ENCODE measurements at places on chromosomes 5 and 9.

DNA sequence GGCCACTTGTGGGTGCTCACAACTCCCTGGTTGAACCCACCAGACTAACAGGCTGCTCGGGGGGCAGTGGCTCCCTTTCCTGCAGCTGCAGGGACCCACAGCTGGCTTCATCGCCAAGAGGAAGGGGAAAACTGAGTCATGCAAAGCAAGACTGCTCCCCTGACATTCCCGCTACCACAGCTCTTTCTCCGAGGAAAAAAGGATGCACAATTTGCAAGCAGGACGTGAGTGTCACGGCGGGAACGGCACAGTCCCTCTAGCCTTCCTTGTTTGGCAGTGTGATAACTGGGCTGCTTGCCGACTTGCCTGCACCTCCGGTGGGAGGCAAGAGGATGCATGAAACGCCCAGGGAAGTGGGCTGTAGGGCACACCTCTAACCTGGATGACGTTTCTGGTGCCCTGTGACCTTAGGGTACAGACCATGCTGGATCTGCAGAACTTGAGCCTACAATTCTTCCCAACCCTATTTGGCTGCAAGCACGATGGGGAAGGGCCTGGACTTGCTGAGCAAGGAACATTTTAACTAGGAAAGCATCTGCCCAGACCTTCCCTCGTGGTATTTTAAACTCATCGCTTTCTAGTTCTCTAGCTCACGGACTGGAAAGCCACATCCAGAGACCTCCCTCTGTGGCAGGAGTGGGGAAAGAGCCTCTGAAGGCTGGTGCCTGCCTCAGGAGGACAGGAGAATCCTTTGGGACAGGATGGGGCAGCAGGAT is 7.8 kb downstream of the SH3PXD2B start:
- peak; percentile 85 for DNase-seq

DNA sequence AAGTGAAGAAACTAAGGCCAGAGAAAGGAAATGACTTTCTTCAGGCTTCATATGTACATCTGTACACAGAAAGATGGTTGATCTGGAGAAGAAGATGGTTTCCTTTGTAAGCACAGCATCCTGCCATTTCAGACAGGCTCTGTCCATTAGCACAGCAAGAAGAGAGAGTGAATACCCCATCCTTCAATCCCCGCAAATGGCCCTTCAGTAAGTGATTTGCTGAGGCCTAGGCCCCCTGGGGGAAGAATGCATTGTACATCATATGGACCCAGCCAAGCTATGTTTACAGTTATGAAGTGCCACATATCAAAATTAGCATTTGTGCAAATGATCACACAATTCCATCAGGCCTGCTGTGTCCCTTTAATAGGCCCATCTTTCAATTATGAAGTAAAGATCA is 657.4 kb downstream of the BRINP1 start:
- DNase-seq = no peak

DNA sequence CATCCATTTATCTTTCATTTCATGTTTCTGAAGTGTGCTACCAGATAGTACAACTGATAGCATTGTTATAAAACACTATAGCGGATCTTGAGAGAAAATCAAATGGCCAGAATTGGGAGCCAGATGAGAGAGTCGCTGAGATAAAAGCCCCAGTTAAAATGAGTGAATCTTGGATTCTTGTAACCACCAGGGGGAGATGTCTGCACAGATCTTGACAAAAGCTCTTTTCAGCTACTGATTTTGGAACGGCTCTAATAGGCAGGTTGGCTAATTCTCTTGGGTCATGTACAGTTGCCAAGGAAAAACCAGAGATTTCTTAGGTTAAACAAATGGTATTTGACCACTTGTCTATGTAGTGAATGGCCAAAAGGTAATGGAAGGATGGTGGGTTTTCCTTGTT is 21.7 kb downstream of the F2RL2 start:
- DNase-seq = no peak

- no peak for DNase-seq
Observed at GRCh38 chr9:130739081-130739480, 45.5 kb downstream of the EXOSC2 start.

GRCh38 chr9:72614067-72614466 is 92.7 kb downstream of the TMC1 start:
- DNase-seq = no peak

- peak; percentile 37 for DNase-seq
Observed at GRCh38 chr5:133469846-133470245, 142.5 kb downstream of the FSTL4 start.

- no peak for DNase-seq
Observed at GRCh38 chr5:25489834-25490538, 845.2 kb upstream of the CDH10 start.

- no peak for DNase-seq
Observed at GRCh38 chr5:137146402-137146890, 352.7 kb downstream of the SPOCK1 start.

DNA sequence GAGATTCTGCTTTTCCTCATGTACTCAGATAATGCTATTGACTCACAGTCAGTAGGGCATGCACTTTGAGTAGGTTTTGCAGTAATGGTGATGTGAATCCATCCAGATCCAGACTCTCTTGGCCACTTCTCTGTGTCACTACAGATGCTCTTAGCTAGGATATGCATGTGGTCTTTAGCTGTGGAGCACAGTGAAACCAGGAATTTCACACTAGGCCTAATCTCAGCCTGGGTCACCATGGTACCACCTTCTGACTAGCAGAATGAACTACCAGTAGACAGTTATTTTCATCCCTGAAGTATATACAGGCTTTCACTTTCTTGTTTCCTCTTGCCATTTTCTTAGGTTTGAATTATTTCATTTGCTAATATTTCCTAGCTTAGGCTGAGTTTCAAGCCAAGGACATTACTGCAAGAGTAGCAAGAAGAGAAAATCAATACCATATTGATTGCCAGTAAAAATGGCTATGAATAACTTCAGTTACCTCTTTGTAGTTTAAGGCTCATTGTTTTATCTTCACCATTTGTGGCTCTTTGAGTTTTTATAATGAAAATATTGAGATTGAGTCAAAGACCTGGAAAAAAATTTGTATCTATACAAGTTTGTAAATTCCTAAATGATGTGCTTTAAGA is 28.4 kb upstream of the CSNK1G3 start:
- no peak for DNase-seq

DNA sequence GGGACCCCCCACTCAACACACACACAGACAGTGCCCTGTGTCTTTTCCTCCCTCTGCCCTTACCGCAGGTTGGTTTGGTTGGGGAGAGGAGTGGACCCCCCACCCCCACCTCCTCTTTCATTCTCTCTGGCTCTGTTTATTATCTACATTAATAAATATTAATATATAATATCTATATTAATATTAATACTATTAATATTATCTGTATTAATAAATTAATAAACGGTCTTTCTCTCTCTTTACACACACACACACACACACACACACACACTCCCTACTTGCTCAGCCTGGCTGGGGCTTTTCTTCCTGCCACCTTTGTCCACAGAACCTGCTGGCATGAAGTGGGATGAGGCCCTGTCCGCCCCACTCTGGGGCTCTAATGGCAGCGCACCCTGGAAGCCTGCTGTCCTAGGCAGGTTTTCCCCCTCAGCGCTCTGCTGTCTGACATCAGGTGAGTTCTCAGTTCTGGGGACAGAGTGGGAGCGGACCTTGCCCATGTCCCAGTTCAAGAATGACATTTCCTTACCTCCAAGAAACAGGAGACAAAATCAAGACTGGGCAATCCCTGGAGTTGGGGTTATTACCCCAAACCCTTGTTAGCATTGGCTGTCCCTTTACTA is 10.5 kb upstream of the SMIM32 start:
- DNase-seq = peak; percentile 81

GRCh38 chr5:64144425-64145215 is 21.0 kb upstream of the RNF180 start:
- no peak for DNase-seq

GRCh38 chr5:122774519-122774860 is 390 bp upstream of the SNX2 start:
- DNase-seq = no peak

- no peak for DNase-seq
Observed at GRCh38 chr5:114369680-114370417, 8.0 kb downstream of the KCNN2 start.

DNA sequence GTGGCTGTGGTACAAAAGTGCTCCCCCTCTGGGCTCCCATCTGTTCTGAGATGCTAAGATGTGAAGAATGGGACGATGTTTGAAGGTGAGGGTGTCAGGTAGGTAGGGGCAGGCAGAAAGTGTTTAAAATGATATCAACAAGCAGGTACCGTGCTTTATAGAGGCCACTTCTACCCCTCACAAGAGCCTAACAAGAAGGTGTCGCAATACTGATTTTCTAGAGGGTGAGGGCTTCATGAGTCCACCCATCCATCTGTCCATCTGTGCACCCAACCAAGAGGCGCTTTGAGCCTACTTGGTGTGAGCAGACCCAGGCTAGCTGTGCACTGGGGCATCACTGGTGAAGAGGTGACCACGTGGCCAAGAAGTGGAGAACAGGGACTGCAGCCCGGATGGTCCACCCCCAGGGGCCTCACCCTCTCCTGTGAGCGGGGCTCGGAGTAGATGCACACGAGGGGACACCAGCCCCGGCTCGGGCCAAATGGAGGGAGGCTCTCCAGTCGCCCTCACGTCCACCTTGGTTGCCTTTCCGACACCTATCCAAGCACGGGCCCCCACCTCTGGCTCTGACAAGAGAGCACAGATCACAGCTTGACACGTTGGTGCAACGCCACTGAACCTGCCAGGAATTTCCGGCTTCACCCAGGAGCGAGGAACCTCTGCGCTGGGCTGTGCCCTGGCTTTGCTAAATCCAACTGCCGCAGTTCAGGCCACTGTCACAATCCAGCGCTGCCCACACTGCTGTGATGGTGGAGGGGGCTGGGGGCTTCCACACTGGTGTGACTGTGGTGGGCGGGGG is 34.5 kb downstream of the CRB2 start:
- no peak for DNase-seq

DNA sequence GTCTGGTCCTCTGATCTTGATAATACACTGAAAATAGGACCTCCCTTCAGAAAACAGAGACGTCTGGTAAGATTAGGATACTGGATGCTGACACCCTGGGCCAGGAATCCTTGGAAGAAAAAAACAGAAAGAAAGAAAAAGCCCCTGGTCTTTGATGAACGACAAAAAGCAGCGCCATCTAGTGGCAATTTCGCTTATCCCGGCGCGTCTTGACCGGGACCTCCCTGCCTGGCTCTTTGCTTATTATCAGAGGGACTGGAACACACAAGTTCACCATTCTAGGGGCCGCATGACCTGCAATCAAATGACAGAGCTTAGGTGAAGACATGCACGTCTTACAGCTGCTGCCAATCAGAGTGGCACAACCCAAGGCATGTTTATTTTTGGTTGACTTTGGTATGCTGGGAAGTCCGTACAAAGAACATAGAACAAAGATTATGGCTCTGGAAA is 114.9 kb upstream of the NFIB start:
- DNase-seq = no peak

- no peak for DNase-seq
Observed at GRCh38 chr9:91726406-91727100, 223.5 kb downstream of the ROR2 start.

DNA sequence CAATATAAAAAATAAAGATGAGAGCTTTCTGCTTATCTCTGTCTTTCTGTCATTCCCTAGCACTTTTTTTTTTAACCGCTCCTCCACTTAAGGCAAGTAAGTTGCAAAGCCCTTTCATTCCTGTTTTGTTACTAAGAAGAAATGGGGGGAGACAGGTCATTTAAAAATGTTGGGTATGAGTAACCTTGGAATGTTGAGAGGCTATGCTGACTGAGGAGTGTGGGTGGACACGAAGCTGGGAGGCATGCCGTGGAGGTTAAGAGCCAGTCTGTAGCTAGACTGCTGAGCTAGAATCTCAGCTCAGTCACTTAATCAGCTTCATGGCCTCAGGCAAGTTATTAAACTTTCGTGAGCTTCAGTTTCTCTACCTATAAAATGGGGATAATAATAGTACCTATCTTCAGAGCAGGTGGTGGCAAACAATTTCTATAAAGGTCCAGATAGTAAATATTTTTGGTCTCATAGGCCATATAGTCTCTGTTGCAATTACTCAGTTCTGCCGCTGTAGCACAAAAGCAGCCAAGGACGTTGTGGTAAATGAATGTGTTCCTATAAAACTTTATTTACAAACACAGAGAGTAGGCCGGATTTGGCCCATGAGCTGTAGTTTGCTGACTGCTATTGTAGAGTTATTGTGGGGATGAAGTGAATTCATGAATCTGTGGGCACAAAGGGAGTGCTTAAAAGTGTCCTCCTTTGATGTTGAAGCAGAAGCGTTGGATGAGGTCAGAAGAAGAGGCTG is 220.0 kb downstream of the GABBR2 start:
- DNase-seq = no peak

DNA sequence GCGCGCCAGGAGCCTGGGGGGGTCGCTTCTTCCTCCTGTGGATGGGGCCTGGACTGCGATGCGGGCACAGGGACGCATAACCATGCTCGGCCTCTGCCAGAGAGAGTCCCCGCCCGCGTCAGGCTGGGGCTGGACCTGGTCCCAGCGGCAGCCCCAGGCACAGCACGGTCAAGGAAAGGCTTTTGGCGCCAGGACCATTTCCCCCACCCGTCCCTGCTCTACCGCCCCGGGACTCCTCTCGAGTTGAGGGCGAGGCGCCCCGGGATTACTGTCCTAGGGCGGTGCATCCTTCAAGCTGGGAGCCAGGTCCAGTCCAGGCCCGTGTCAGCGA is 341 bp downstream of the MXD3 start:
- DNase-seq = no peak

DNA sequence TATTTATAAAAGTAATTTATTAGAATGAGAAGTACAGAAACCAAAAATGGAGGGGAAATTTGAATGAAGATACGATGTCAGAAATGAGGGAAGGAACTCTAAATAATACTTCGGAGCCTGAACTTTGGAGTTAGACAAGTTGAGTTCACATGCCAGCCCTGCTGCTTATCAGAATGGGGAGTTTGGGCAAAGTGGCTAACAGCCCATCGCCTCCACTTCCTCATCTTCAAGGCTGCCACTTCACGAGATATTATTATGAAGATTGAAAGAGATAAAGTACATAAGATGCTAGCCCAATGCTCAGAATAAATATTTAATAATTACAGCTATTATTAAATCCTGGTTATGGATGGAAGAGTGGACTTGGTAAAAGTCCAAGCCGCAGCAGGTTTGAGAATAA is 56.2 kb upstream of the ABCA1 start:
- no peak for DNase-seq

- no peak for DNase-seq
Observed at GRCh38 chr9:23648651-23649050, 177.4 kb downstream of the ELAVL2 start.

DNA sequence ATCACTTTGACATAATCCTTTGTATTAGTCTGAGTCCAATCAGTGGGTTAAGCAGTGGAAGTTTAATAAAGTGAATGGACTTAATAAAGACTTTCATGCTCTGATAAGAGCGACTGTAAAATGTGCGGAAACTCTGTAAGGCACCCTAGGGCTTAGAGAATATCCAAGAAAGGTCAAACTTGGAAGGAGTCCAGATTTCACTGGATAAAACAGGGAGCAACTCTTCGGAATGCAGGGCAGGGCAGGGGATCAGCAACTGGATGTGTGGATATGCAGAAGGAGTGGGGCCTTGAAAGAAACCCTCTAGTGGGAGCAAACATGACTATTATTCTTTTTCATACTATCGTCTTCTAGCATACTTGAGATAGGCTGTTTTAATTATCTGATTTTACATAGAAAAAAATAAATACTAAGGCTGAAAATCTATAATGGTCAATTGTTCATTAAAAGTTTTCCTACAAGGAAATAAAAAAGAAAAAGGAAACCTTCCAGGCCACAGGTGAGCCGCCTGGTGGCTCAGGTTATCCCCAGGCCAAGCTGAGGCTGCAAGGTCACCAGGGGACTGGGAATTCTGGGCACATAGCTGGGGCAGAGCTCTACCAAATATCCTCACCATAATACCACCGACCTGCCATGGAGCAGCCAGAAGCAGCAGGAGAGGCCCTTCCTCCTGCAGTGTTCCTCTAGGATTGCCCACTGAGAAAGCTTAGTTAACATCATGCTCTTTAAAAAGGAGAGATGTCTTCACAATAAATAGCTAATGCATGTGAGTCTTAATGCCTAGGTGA is 46.3 kb upstream of the CCDC112 start:
- no peak for DNase-seq
